ENCODE measurements at places on chromosomes 13 and 19.

- H3K27ac ChIP-seq = no peak overlapping the region
- H3K36me3 ChIP-seq = no peaks in the 10 kb centered on the region
- H3K4me1 ChIP-seq = peaks cover 18% of the 10 kb centered on the region
Measured at GRCh38 chr19:9823816-9824215, 3.9 kb upstream of the UBL5 start.

- peak; percentile 94 for DNase-seq
- peaks cover 39% of the 10 kb centered on the region for H3K36me3 ChIP-seq
- H3K27ac ChIP-seq = peak overlapping the region; percentile 92
- no peaks in the 10 kb centered on the region for H3K27me3 ChIP-seq
Measured at GRCh38 chr19:50333235-50333736, 4.1 kb upstream of the KCNC3 start.

GRCh38 chr13:31001647-31002046, 69.2 kb downstream of the TEX26 start:
- H3K36me3 ChIP-seq = no peaks in the 10 kb centered on the region
- no peak overlapping the region for H3K4me3 ChIP-seq
- H3K27ac ChIP-seq = no peak overlapping the region
- no peaks in the 10 kb centered on the region for H3K4me1 ChIP-seq
- H3K27me3 ChIP-seq = no peaks in the 10 kb centered on the region
- no peak for DNase-seq

DNA sequence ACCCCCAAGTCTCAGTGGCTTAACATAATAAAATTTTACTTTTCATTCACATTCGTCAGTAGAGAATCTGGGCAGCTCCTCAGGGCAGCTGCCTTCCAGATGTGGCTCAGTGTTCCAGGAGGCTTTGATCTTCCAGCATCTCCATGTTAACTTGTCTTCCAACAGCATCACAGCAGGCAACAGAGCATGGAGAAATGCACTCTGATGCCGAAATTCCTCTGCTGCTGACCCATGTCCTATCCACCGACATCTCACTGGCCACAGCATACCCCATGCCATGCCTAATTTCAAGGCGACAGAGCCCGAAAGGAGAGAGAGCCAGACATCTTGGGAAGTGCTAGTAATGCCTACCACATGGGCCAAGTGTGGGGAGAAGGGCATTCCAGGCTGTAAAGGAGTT, 64.9 kb upstream of the MEDAG start:
- no peaks in the 10 kb centered on the region for H3K27me3 ChIP-seq
- no peaks in the 10 kb centered on the region for H3K36me3 ChIP-seq
- no peaks in the 10 kb centered on the region for H3K4me1 ChIP-seq
- H3K4me3 ChIP-seq = no peak overlapping the region
- DNase-seq = no peak
- H3K27ac ChIP-seq = no peak overlapping the region

DNA sequence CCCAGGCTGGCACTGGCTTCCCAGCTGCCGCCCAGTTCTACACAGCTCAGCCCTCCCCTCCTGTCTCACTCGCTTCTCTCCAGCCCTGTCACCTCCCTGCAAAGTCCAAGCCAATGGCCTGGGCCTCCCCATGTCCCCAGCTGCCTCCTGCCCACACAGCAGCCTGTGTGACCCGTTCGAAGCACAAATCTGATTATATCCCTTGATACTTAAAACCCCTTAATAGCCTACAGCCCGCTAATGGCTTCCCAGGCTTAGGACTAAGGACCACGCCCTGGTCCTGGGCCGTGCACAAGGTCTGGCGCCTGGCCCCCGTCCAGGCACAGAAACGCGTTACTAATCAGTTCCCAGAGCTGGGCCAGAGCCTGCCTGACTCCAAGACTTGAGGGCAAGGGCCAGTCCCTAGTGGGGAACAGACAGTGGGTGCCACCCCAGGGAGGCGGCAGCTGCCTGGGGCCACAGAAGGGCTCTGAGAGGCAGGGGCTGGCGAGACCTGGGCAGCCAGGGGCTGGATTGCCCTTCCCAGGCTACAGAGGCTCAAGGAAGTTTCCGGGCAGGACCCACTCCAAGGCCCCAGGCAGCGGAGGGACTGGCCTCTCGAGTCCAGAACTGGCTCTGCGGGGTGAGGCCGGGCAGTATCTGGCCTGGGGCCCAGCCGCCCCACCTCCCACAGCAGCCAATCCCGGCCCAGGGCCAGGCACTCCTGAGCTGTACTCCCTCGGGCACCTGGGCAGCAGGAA, 10.4 kb downstream of the XAB2 start:
- no peaks in the 10 kb centered on the region for H3K27me3 ChIP-seq
- no peak overlapping the region for H3K4me3 ChIP-seq
- no peak for DNase-seq
- no peaks in the 10 kb centered on the region for H3K36me3 ChIP-seq
- H3K4me1 ChIP-seq = no peaks in the 10 kb centered on the region

Measured in Karpas-422 (cell line).